Stimulated activated CD8-positive, alpha-beta memory T cell treated with anti-CD3 and anti-CD28 coated beads, Interleukin-4, amount 100 ng/mL, for 1 hour (primary cell): ENCODE measurements at places on chromosomes 5 and 9.

DNA sequence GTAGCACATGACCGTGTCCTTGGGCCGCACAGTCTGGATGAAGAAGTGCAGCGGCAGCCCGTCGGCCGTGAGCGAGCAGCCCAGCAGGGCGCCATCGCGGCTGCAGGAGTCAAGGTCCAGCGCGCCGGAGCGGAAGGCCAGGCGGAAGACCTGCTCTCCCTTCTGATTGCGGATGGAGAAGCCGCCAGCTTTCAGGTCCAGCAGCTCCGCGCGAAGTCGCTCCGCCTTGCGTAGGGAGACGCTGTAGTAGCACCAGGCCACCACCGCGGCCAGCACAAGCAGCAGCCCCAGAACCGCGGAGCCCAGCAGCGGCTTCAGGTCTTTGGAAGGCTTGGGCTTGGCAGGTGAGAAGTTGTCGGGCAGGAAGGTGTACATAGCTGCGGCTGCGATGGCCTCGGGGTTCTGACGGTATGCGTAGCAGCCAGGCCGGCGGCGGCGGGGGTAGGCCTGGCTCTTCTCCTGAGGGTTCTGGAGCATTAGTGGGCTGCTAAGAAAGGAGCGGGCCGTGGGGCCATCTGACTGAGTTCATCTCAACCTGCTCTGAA lies 4.2 kb downstream of the MYORG start:
- no peak for DNase-seq

- DNase-seq = no peak
Observed at GRCh38 chr9:136563646-136564325, 17.9 kb upstream of the NOTCH1 start.

- DNase-seq = no peak
Observed at GRCh38 chr5:102289251-102289899, 6.7 kb downstream of the SLCO4C1 start.

GRCh38 chr9:104482921-104483570 lies 21.0 kb upstream of the OR13F1 start:
- DNase-seq = no peak

- no peak for DNase-seq
Observed at GRCh38 chr9:132610661-132611060, 28.3 kb downstream of the BARHL1 start.

DNA sequence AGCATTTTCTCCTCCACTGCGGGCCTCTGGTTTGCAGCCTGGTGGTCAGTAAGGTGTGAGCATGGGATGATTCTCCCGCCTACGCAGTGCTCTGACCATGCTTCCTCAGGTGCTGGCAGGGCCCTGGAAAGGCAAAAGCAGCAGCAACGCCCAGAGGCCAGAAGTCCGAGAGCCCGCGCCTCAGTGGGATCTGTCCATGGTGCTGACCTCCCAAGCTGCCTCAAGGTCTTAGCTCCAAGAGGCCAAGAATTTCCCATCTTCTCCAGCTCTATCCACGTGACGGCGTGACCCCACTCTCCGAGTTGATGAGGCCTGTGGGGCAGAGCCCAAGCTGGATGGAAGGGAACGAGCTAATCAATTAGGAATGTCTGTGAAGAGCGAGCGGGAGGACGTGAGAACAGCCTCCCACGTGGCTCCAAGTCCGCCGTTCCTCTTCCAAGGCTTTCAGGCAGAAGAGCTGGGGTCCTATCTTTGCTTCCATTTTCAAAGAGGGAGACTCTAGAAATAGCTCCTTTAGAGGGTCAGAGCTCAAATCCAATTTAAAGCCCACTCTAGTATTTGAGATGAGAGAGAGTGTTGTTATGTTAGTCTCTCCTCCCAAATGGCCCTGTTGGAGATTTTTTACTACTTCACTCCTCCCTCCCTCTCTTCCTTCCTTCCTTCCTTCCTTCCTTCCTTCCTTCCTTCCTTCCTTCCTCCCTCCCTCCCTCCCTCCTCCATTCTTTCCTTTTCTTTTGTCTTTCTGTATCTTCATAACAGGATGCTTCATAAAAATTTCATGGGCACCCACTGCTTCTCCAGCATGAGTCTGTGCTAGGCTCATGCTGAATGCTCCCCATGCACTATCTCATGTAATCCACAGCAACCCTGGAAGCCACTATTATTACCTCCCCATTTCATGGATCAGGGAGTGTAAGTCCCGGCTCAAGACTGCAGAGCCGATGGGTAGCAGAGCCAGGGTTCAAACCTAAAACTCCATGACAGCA lies 69.3 kb downstream of the OLFM1 start:
- DNase-seq = no peak

- DNase-seq = no peak
Observed at GRCh38 chr5:125120012-125120411, 373.6 kb upstream of the ZNF608 start.

DNA sequence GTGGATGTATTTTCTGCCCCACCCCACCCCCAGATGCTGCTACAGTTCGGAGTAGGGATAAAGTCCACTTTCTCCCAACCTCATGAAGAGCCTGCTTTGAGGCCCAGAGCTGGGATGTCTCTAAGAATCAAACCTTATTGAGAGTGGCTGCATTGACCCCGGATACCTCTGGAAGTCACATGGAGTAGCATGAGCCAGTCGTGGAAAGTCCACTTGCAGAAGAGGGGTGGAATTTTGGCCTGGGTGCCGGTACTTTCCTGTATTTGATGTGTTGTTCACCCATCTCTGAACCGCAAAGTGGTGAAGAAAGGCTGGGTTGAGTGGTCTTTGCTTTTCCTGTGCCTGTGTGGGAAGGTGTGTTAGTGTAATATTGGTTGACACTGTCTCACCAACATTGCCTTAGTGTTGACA lies 3.7 kb downstream of the OTULIN start:
- no peak for DNase-seq

- no peak for DNase-seq
Observed at GRCh38 chr5:68919988-68920490, 173.8 kb upstream of the SLC30A5 start.

DNA sequence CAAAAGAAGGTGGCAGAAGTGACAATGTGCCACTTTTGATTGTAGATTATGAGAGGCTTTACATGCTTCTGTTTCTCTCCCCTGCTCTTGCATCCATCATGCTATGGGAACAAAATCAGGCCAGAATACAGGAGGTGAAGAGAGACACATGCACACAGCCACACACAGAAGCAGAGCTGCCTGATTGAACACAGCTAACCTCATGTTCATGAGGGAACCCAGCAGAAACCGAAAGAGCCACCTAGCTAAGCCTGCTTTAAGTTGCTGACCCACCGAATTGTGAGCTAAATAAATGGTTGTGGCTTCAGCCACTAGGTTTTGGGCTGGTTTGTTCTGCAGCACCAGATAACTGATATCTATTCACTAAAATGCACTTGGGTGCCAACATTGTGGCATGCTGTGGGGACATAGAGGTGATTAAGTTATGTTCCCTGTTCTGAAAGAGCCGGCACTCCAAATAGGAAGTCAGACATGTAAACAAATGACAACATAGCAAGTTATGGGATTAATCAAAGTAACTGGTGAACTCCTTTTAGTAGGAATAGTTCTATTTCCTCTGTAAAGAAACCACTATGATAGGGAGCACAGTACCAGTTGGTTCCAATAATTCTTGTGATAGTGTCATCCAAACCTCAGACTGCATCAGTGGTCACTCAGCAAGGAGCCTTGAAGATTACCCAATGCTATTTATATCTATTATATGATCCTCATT lies 93.6 kb upstream of the TNC start:
- DNase-seq = no peak

- DNase-seq = no peak
Observed at GRCh38 chr5:173689737-173690360, 73.4 kb upstream of the BOD1 start.

DNA sequence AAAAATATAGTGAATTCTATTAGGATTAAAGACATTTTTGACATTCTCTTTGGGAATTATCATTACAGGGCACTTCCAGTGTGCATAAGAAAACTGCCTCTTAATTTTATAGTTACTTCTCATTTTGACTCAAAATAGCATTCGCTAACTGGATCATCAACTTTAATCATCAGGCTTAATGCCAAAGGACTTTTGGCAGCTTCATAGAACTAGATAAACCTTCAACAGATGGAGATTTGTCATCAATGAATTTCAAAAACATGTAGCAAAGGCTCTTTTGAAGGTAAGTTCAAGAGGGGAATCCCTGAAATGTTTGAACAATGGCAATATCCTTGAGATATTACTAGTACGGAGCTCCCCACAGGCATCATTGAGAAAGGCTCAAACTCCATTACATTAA lies 447.2 kb downstream of the PDE4D start:
- DNase-seq = no peak

DNA sequence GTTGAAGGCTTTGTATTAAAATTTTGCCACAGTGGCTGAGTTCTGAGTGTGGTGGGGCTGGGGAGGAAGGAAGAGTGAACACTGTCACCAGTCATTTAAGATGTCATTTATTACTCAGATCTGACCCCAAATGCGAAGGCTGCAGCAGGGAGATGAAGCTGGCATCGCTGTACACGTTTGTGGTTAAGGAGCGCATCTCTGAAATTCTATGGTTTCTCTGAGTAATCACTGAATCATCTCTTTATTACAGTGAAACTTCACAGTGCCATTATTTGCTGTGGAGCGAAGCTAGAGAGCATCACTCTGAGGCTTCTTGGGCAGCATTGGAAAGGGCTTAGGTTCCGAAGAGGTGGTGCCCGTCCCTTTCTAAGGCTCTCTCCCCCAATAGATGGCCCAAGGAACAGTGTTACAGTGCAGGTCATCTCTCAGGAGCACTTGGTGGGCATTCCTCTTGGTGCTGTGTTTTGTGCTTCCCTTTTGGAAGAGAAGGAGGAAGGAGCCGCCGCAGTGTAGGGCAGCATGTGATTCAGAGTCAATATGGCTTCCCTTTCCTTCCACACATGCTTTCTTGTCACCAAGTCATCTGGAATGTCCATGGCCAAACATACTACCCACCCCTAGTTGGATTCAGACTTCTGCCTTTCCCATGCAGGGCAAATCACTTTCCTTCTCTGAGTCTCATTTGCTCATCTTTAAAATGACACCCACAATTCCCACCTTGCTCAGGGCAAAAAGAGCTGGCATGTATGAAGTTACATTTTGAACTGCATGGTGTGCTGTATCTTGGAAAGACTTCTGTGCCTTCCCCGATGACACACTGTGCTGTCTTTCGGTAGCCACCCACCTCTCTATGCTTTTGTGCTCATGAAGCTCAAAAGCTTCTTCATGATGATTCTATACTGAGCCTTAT lies 9.3 kb upstream of the TEX48 start:
- peak; percentile 22 for DNase-seq

GRCh38 chr5:136636001-136636400 lies 270.7 kb upstream of the TRPC7 start:
- no peak for DNase-seq

GRCh38 chr9:37300620-37301019 lies 121.9 kb upstream of the GRHPR start:
- DNase-seq = no peak

GRCh38 chr5:111853748-111854147 lies 96.8 kb upstream of the NREP start:
- DNase-seq = no peak

- DNase-seq = no peak
Observed at GRCh38 chr5:177015156-177015555, 7.3 kb upstream of the ZNF346 start.

DNA sequence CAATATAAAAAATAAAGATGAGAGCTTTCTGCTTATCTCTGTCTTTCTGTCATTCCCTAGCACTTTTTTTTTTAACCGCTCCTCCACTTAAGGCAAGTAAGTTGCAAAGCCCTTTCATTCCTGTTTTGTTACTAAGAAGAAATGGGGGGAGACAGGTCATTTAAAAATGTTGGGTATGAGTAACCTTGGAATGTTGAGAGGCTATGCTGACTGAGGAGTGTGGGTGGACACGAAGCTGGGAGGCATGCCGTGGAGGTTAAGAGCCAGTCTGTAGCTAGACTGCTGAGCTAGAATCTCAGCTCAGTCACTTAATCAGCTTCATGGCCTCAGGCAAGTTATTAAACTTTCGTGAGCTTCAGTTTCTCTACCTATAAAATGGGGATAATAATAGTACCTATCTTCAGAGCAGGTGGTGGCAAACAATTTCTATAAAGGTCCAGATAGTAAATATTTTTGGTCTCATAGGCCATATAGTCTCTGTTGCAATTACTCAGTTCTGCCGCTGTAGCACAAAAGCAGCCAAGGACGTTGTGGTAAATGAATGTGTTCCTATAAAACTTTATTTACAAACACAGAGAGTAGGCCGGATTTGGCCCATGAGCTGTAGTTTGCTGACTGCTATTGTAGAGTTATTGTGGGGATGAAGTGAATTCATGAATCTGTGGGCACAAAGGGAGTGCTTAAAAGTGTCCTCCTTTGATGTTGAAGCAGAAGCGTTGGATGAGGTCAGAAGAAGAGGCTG lies 220.0 kb downstream of the GABBR2 start:
- no peak for DNase-seq

DNA sequence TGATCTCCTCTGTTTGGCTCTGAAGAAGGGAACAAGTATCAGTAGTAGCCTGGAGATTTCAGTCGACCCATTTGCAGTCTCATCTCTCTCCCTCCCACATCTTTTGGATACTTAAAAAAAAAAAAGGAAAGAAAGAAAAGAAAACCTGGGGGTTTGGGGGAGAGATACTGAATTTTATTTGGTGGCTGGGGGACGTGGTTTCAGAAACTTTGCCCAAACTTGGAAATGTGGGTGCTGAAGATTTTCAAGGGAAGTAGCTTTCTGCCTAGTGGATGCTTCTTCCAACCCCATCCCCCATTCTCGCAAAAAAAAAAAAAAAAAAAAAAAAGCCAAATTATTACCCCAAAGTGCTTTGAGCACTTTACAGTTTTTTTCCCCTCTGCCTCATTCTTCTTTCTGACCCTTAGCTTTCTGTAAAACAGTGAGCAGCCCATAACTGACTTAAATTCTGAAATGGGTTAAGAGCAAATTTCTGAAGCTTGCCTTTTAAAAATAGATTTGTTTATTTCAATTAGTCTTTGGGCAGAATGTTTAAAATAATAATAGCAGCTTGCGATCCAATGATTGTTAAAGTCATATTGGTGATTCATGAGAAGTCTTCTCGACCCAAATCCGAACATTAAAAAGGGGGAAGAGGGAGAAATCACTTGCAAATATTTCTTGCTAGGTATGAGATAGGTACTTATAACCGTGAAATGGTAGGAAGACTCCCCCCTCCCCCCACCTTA lies 894 bp downstream of the FST start:
- no peak for DNase-seq
